AG10803 (cell line): ENCODE measurements at places on chromosomes 1 and 21.

DNA sequence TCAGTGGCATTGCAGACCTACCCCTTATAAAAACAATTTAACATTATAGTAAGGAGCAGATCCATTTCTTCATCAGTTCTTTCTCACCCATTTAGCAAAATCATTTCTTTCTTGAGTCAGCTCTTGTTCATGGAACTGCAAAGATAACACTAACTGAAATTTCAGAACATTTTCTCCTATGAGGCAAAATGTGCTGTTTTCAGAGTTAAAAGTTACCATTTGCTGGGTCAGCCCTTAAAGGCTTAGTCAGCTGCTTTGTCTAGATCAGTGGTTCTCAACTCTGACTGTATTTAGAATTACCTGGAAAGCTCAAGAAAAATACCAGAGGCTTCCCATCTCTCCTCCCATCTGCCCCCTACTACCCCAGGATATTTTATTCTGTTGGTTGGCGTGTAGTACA lies 12.2 kb downstream of the METTL13 start:
- no peak for DNase-seq

DNA sequence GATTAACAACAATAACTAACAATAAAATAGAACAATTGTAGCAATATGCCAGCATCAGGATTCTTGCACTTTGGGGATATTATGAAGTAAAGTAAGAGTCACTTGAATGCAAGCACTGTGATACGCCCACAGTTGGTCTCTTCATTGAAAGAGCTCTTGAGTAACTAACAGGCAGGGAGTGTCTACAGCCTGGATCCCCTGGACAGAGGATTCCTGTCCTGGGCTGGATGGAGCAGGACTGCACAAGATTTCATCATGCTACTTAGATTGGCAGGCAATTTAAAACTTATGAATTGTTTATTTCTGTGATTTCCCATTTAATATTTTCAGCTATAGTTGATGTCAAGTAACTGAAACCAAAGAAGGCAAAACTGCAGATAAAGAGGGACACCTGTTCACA lies 13.7 kb upstream of the KRTAP19-5 start:
- DNase-seq = no peak

- no peak for DNase-seq
Observed at GRCh38 chr1:206465951-206466350, 4.3 kb upstream of the IKBKE start.

DNA sequence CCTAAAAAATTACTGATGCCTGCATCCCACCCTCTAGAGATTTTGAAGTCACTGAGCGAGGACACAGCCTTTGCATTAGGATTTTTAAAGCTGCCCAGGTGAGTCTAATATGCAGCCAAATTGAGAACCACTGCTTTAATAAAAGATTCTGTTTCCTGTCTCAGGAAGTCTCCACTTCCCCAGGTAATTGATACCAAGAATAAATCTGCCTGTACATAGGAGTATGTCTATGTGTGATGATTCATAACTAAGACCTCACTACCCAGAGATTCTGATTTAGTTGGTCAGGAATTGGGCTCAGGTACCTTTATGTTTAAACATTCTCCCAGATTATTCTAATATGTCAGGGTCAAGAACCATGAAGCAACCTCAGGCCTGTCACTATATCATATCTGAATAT lies 108.8 kb upstream of the ARTN start:
- DNase-seq = no peak

DNA sequence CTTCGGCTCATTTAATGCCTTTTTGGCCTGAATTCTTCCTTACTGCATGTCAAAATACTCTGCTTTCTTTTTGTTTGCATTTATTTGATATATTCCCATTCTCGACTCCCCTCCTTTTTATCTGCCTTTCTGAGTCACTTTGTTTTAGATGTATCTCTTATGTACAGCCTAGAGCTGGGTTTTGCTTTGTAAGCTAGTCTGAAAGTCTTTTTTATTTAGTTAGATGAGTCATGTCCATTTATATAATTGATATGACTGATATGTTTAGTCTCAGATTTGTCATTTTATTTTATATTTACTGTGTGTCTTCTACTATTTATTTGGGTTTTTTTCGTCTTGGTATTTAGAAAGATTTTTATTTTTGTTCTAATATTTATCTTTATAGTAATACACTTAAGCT lies 33.6 kb upstream of the GNG5 start:
- no peak for DNase-seq
